Stimulated activated CD8-positive, alpha-beta memory T cell treated with anti-CD3 and anti-CD28 coated beads, Interleukin-12 subunit alpha, Interleukin-12 subunit beta, amount 100 ng/mL, for 1 hour (primary cell): ENCODE measurements at places on chromosomes 16 and 17.

DNA sequence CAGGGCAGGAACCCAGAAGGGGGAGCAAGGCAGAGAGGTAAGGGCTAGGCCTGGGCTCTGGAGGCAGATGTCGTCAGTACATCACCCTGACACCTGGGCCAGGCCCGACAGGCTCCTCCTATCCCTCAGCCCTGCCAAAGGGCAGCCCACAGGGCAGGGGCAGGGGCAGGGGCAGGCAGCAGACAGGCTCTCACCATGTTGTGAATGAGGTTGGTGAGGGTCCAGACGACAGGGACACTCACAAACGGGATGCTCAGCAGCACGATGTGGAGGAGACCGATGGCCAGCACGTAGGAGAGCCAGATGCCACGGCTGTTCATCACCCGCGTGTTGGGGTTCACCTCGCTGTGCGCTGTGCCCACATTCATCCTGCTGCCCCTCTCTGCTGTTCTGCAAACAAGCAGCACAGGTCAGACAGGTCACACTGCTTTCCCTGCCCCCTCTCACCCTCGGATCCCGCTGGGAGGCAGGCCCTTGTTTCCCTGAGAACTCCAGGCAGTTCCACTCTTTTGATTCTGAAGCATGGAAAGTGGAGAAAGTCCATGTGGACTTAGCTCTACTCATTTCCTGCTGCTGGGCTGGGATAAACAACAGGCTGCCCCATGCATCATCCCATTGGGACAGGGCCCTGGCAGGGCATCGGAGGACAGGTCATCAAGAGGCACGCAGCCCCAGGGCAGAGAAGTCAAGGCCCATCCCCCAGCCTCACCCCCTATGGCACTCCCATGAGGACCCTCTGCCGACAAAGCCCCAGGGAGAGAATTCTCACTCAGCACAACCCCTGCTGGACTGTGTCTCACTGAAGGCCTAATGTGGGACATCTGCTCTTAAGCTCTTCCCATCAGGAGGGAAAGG lies 3.3 kb downstream of the ORMDL3 start:
- no peak for DNase-seq

GRCh38 chr17:76943781-76944213 lies 75.6 kb downstream of the MGAT5B start:
- no peak for DNase-seq

DNA sequence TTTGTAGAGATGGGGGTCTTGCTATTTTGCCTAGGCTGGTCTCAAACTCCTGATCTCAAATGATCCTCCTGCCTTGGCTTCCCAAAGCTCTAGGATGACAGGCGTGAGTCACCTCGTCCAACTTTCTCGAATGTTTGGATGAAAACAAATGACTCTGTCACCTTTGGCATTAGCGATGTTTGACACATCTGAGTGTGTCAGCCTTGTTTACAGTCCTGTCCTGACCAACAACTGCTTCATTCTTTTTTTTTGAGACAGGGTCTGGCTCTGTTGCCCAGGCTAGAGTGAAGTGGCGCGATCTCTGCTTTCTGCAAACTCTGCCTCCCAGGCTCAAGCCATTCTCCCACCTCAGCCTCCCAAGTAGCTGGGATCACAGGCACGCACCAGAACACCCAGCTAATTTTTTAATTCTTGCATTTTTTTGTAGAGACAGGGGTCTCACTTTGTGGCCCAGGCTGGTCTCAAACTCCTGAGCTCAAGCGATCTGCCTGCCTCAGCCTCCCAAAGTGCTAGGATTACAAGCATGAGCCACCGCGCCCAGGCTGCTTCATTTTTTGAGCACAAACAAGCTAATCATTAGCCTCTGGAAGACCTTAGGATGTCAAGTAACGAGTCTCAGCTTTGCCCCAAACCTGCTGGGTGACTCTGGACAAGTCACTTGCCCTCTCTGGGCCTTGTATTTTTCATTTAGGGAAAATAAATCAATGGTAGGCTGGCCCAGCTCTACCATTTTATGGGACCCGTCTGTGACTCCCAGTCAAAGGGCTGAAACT lies 7.4 kb downstream of the MYH11 start:
- no peak for DNase-seq

DNA sequence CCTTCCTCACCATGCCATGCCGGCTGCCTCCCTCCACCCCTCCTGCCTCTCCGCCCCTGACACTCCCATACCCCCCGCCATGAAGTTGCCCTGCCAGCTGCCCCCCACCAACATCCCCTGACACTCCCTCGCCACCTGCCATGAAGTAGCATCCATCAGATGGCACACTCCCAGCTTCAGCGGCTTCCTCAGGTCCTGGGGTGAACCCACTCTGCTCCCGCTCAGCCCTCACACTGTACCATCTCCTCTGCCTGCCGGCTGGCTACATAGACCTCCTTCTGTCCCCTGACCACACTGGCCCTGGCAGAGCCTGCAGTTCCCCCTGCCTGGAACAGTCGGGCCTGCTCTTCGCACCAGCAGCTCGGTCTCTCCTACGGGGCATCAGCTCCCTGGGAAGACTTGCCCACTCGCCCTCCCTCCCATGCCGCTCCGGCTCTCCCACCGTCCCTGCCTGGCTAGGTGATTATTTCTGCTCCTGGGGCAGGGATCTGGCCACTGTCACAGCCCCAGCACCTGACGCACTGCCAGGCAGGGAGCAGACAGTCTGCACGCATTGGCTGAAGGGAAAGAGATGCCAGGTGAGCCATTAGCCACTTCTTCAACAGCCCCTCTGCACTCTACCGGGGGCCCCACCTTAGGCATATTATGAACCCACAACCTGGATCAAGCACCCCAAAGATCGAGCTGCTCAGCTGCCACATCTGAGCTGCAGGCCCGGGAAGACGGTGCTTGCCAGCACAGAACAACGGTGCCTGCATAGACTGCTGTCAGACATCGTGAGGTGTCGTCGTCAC lies 9.0 kb downstream of the CANT1 start:
- no peak for DNase-seq

DNA sequence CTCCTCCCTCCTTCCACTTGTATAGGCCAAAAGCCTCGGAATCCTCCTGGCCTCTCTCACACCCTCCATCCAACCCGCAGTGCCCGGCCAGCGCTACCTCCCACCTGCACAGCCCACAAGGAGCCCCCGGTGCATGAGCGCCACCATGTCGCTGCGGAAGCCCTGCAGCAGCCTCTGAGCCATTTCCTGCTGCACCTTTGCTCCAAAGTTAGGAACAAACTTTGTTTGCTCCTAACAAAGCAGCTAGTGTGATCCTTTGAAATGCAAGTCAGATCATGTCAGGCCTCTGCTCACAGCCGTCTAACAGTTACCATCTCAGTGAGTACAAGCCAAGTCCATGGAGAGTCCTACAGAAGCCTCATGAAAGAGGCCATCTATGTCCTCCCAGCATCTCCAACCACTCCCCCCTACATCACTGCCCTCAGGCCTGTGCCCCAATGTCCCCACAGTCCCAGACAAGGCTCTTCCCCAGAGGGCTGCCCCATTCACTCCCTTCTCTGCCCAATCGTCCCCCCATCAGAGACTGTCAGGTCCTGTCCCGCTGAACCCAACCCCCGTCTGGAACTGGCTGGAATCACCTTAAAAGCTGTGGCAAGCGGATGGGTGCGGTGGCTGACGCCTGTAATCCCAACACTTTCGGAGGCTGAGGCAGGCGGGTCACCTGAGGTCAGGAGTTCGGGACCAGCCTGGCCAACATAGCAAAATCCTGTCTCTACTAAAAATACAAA lies 7.5 kb downstream of the DCAKD start:
- DNase-seq: no peak

DNA sequence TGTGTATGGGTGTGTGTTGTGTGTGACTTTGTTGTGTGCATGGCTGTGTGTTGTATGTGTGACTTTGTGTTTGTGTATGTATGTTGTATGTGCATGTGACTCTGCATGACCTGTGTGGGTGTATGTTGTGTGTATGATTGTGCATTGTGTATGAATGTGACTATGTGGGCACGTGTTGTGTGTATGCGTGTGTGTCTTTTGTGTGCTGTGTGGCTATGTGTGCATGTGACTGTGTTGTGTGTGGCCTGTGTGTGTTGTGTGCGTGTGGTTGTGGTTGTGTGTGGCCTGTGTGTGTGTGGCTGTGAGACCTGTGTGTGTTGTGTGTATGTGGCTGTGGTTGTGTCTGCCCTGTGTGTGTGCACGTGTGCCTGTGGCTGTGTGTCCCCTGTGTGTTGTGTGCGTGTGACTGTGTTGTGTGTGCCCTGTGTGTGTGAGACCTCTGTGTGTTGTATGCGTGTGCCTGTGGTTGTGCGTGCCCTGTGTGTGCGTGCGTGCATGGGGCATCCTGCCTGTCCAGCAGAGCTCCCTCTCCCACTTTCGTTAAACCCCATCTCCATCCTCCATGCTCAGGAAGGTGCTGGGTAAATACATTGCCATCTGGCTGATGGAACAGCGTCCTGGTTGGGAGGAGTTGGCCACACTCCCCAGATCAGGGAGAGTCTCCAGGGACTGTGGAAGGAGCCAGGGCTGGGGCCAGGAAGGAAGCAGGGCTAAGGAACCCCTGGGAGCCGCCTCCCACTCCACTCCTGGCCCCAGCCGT lies 90.1 kb upstream of the GSE1 start:
- DNase-seq: no peak
